Non-pigmented ciliary epithelial cell (primary cell): ENCODE measurements at places on chromosomes 2 and 18.

- DNase-seq: no peak
Observed at GRCh38 chr2:66665124-66665984, 230.4 kb downstream of the MEIS1 start.

- no peak for DNase-seq
Observed at GRCh38 chr18:79597831-79598632, 81.6 kb upstream of the CTDP1 start.

GRCh38 chr18:22211657-22212056 is 42.3 kb downstream of the GATA6 start:
- DNase-seq: no peak

GRCh38 chr2:172065111-172065510 is 20.2 kb upstream of the DLX1 start:
- DNase-seq: no peak

DNA sequence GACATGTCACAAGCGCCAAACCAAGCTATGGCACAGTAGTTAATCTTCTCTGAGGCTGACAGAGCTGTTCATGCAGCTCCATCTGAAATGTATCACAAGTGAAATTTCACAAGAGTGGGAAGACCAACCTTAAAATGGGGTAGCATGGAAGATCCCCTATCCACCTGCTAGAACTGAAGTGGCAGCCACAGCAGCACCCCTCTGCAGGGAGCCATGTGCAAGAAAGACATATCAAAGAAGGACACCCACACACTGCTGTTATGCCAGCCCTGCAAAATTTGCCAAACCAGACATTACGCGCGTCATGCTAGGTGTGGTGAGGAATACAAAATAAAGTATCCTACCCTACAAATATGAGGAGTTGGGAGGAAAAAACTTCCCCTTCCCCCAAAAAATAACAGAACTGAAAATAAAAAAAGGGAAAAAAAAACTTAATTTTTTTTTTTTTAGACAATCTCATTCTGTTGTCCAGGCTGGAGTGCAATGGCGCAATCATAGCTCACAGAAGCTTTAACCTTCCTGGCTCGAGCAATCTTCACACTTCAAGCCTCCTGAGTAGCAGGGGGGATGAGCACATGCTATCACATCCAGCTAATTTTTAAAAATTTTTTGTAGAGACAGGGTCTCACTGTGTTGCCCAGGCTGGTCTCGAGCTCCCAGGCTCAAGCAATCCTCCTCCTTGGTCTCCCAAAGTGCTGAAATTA is 76.2 kb downstream of the STK39 start:
- no peak for DNase-seq

- DNase-seq: no peak
Observed at GRCh38 chr2:140027320-140027719, 1247.1 kb upstream of the NXPH2 start.

- no peak for DNase-seq
Observed at GRCh38 chr2:39484620-39485495, 47.8 kb upstream of the MAP4K3 start.
